Neural crest cell (in vitro differentiated cells): ENCODE measurements at places on chromosomes 4 and X. TPM values are rescaled to one million over a fixed set of nuclear protein-coding genes. Genes with fewer than 3 reads are reported as not detected.

Gene HAND2
- total RNA-seq, result not detected in 2 replicates

Gene FGF13
- total RNA-seq, result 81.1 and 85.5 TPM in 2 replicates

Gene CDKL5
- 3.7 and 4.0 TPM in 2 replicates for total RNA-seq

Gene FRMD7
- total RNA-seq, result 0.21 and 0.52 TPM in 2 replicates

Gene MGAT4D
- not detected in 2 replicates for total RNA-seq
